ENCODE measurements at places on chromosomes 16 and 17.
A peak's percentile ranks its signal among the peaks of the same experiment; 100 is the strongest.

DNA sequence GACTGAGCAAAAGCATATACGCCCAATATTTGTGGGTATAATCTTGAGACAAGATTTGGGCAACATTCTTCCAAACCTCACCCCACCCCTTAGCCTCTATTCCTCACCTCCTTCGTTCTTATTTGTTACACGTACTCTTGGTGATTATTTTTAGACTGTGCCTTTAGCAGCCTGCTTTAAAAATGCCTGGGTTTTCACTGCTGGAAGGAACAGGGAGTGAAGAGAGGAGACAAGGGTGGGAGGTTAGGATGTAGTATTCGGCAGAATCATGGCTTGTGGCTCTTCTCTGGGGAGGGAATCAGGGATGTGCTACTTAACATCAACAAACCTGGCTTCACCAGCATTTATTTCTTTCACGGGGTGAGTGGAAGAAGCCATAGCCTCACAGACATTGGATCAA lies 11.6 kb downstream of the ALKBH5 start:
- no peak for DNase-seq

DNA sequence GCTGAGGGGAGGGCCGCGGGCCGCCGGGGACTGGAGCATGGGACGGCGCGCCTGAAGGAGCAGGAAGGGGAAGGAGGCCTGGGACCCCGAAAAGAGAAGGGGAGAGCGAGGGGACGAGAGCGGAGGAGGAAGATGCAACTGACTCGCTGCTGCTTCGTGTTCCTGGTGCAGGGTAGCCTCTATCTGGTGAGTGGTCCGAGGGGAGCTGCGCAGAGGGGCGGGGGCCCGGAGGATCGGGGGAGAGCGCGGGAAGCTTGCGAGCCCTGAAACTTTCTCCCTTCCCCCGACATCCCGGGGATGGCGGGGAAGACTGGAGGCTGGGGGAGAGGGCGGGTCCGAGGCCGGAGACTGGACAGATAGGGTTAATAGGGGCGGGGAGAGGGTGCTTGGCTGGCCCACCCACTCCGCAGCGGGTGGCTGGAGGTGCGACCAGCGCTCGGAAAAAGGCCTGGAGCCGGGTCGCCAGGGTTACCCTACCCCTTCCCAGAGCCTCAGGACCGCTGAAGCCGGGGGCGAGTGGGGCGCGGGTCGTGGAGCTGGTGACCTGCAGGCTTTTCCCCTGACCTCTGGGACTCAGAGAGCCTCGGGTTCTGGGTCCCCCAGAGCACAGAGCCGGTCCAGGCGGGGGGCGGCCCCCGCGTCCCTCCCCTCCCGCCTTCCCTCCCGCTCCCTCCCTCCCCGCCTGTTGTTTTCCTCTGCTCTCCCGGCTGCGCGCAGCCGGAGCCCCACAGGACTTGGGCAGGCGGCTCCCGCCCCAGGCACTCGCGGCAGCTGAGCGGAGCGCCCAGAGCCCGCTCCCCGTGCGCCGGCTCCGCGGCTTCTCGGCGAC lies 631 bp downstream of the NXPH3 start:
- no peak for DNase-seq

- DNase-seq, result peak; percentile 77
Observed at GRCh38 chr16:17768257-17768656, 297.5 kb upstream of the XYLT1 start.

GRCh38 chr17:32970281-32970680 lies 21.4 kb upstream of the SPACA3 start:
- DNase-seq, result no peak

DNA sequence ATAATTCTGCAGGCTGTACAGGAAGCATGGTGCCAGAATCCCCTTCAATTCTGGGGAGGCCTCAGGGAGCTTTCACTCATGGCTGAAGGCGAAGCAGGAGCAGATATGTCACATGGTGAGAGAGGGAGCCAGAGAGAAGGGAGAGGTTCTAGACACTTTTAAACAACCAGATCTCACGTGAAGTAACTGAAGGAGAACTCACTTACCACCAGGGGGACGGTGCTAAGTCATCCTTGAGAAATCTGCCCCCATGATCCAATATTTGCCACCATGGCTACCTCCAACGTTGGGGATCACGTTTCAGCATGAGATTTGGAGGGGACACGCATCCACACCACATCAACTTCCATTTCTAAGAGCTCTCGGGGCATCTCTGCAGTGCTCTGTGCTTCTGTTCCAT lies 37.4 kb upstream of the GNA13 start:
- DNase-seq, result no peak

- DNase-seq, result no peak
Observed at GRCh38 chr17:59292174-59292523, 39.3 kb upstream of the YPEL2 start.

- DNase-seq, result no peak
Observed at GRCh38 chr17:75872434-75873351, 5.7 kb downstream of the TRIM47 start.

- no peak for DNase-seq
Observed at GRCh38 chr17:76581515-76581914, 4.1 kb downstream of the ST6GALNAC2 start.

GRCh38 chr17:67116045-67116575 lies 71.8 kb downstream of the CACNG1 start:
- DNase-seq, result no peak

DNA sequence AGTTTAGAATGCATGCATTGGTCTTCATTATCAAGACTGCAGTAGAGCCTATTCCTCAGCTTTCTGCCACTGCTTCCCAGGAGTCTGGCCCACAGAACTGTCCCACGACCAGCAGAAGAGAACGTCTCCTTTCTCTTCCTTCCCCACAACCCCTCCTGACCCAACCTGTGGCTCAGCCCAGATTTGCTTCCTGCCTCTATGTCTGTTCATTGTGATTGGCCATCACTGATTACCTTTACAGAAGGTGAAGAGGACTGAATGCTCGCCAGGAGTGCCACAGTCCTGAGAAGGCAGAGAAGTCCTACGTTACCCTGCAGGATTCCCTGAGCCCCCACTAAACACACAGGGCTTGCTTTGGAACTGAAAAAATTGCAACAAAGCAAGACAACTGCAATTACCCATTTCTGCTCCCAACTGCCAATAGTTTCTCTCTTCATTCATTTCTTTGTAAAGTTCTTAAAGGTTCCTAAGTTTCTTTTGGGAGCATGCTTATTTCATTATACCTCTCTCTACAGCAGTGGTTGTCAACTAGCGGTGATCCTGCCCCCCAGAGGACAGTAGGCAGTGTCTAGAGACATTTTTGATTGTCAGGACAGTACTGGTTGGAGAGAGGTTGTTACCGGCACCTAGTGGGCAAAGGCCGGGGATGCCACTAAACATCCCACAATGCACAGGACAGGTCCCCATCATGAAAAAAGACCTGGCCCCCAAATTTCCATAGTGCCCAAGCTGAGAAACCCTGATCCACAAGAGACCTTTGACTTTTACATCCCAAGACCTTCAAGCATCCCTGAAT lies 4.5 kb upstream of the NAT9 start:
- no peak for DNase-seq

- DNase-seq, result no peak
Observed at GRCh38 chr17:8012996-8013640, 10.7 kb downstream of the GUCY2D start.

GRCh38 chr16:86501989-86502855 lies 8.1 kb upstream of the FOXF1 start:
- no peak for DNase-seq

- DNase-seq, result no peak
Observed at GRCh38 chr17:19996086-19996485, 13.1 kb upstream of the SPECC1 start.

- DNase-seq, result no peak
Observed at GRCh38 chr16:7025616-7026190, 306.9 kb upstream of the RBFOX1 start.

DNA sequence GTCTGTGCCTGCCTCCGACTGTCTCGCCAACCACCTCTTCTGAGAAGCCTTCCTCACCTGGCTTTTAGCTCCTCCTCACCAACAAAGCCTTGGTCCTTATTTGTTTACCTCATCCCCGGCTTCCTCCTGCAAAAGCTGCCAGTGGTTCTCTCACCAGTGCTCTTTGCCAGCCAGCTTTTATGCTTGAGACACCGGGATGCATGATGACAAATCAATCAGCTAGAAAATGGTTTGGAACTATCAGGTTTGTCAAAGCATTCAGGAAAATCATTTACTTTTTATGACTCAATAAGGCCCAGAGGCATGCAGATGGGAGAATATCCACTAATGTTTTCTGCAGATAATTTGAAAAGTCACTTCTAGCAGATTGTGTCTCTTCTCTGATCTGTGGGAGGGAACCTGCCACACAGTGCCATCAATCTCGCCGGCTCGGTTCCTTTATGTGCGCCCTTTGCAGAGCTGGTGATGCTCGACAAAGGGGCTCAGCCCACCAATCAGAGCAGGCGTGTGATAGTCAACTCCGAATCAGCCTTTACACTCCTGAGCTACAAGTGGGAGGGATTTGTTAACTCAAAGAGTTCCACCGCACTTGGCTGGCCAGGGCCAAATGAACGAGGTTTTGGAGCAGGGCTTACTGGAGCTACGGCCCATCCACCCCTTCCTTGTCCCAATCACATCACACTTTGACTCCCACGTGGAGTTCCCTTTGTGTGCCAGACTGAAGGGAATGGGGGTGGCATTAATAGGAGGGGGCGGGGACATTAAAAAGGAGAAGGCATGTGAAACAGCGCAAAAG lies 85.8 kb downstream of the MRC2 start:
- DNase-seq, result no peak

GRCh38 chr17:73066148-73066884 lies 26.2 kb downstream of the SLC39A11 start:
- DNase-seq, result no peak

DNA sequence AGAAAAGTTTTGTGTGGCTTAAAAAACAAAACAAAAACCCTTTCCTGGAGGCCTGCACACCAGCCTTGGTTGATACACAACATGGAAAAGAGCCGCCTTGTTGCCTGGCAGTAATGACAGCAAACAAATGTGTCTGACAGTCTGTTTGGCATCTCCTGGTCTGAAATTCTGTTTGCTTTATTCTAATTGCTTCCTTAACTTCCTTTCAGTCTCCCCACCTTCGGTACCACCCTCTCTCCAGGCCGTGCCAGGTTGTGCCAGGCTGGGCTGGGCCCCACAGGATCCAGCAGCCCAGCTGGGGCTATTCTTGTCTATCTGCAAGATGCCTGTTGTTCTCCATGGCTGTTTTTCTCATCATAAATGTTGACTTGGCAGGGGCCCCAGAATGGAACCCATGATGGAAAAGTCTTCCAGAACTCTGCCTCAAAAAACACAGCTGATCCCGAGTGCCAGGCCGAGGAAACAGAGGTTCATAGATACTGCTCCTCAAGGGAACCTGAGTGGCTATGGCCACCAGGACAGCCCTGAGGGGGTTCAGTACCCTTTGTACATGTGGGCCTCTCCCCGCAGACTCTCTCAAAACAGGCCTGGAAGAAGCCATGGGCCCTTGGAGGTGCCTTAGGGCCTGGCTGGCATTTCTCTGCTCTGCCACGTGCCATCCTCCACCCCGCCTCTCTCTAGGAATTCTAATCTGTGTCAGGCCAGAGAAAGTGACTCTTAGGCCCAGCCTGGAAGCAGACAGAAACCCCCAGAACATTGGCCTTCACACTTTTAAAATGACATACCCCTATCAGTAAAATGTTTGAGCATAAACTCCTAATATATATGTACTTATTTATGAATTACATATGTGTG lies 50.5 kb downstream of the YPEL2 start:
- no peak for DNase-seq

DNA sequence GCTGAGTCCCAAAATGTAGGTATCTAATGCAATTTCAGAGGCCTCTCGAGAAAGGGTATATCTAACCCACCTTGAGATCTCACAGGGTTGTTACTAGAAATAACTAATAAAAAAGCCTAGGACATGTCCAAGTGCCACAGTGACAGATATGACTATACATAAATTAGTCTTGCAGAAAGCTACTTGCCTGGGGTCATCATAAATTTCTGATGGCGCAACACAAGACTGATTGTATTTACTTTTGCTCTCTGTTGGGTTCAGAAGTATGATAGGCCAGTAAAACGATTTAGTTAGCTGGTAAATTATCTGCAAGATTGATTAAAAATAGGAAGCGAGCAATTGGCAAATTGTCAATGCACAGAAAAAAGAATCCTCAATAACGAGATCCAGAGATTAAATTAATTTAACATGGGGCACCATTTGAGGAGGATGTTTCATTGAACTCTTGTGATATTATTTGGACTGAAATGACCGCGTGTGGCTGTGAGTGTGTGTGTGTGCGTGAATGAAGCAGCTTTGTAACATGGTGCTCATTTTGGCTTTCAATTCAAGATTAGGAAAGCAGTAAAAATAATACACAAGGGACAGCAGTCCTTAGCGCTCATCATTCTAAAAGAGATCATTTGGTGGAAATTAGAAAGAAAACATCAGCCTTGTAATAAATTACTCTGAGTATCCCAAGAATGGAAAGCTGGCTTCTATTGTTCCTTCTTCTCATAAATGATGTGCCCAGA lies 157.4 kb upstream of the ZFHX3 start:
- no peak for DNase-seq

- DNase-seq, result no peak
Observed at GRCh38 chr17:3887804-3888203, 5.0 kb downstream of the CAMKK1 start.

- DNase-seq, result no peak
Observed at GRCh38 chr17:39867880-39868553, at the start of gene ZPBP2. Gene ZPBP2 (plus strand): TSS chr17:39868202. CDS start chr17:39868355, 153 bp downstream.

- no peak for DNase-seq
Observed at GRCh38 chr16:69936252-69936651, 14.9 kb upstream of the CLEC18A start.

- DNase-seq, result peak; percentile 82
Observed at GRCh38 chr17:31327534-31328159, 6.2 kb upstream of the EVI2A start.

- DNase-seq, result no peak
Observed at GRCh38 chr17:41547378-41547841, 19.3 kb upstream of the KRT19 start.

- no peak for DNase-seq
Observed at GRCh38 chr17:79671085-79671694, 59.6 kb upstream of the ENPP7 start.

DNA sequence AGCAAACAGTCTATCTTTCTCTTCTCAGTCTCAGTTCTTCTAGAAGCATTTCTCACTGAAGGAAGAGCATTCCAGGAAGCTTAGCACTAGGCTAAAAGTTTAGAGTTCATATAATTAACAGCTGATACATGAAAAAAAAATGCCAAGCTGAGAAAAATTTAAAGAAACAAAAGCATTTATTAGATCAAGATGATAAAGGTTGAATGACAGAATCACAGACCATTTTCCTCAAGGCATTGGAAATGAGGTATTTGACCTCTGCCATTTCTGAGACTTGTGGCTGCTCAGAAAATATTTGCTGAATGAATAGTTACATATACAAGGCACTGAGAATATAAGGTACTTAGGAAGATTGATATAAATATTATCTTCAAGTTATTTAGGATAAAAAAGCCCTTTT lies 901.6 kb upstream of the GOT2 start:
- peak; percentile 69 for DNase-seq
